Natural killer cell treated with Interleukin-12 subunit alpha and Interleukin-12 subunit beta and Interleukin-15 and Interleukin-18, amount 100 ng/mL, for 72 hours (primary cell): ENCODE measurements at places on chromosomes 2 and 18. TPM values are rescaled to one million over a fixed set of nuclear protein-coding genes. Genes with fewer than 3 reads are reported as not detected.

- no peaks in the 10 kb centered on the region for H3K4me1 ChIP-seq
- no peak overlapping the region for H3K27ac ChIP-seq
- H3K27me3 ChIP-seq, result peaks cover 5% of the 10 kb centered on the region
- DNase-seq, result no peak
- H3K36me3 ChIP-seq, result peaks cover 8% of the 10 kb centered on the region
Observed at GRCh38 chr2:151552287-151552686, 142.6 kb downstream of the RIF1 start.

The ACTG2 gene
- total RNA-seq, result not detected

The UBE2E3 gene
- 36.5 TPM for total RNA-seq

The OR6B2 gene
- not detected for total RNA-seq

The LIMS3 gene
- 0.43 TPM for total RNA-seq

The TXNDC2 gene
- total RNA-seq, result not detected

The ASAP2 gene
- total RNA-seq, result not detected

The CACNB4 gene
- 0.40 TPM for total RNA-seq
